Esophagus squamous epithelium (tissue), 5 donors: ENCODE measurements at places on chromosomes 6 and 20. TPM values are rescaled to one million over a fixed set of nuclear protein-coding genes. Genes with fewer than 3 reads are reported as not detected.
A peak's percentile ranks its signal among the peaks of the same experiment; 100 is the strongest.

FILIP1 gene
- 0.75 TPM for total RNA-seq

AKIRIN2 gene
- 22.1 TPM for total RNA-seq

LTA gene
- total RNA-seq, result not detected

OTOR gene
- not detected for total RNA-seq

THBS2 gene
- 35.7 TPM for total RNA-seq

GRCh38 chr6:348860-349396 lies 42.6 kb upstream of the IRF4 start:
- H3K27me3 ChIP-seq, result no peaks in the 10 kb centered on the region
- H3K36me3 ChIP-seq, result no peaks in the 10 kb centered on the region
- no peak overlapping the region for H3K27ac ChIP-seq
- no peak for DNase-seq
- H3K4me1 ChIP-seq, result no peaks in the 10 kb centered on the region

GRCh38 chr6:101397199-101397598 lies 3.7 kb downstream of the GRIK2 start:
- peaks cover 95% of the 10 kb centered on the region for H3K27me3 ChIP-seq
- no peak overlapping the region for H3K4me3 ChIP-seq
- H3K36me3 ChIP-seq, result no peaks in the 10 kb centered on the region
- no peak for DNase-seq
- H3K4me1 ChIP-seq, result peaks cover 30% of the 10 kb centered on the region

- H3K36me3 ChIP-seq, result no peaks in the 10 kb centered on the region
- no peak overlapping the region for H3K4me3 ChIP-seq
- no peaks in the 10 kb centered on the region for H3K27me3 ChIP-seq
- DNase-seq, result no peak
- peak overlapping the region; percentile 73 for H3K27ac ChIP-seq
Observed at GRCh38 chr20:49415005-49415667, 67.3 kb downstream of the KCNB1 start.

- H3K27ac ChIP-seq, result no peak overlapping the region
- no peak for DNase-seq
- H3K36me3 ChIP-seq, result no peaks in the 10 kb centered on the region
- H3K4me1 ChIP-seq, result no peaks in the 10 kb centered on the region
- H3K4me3 ChIP-seq, result no peak overlapping the region
Observed at GRCh38 chr6:55448451-55448850, 121.2 kb downstream of the GFRAL start.

DNA sequence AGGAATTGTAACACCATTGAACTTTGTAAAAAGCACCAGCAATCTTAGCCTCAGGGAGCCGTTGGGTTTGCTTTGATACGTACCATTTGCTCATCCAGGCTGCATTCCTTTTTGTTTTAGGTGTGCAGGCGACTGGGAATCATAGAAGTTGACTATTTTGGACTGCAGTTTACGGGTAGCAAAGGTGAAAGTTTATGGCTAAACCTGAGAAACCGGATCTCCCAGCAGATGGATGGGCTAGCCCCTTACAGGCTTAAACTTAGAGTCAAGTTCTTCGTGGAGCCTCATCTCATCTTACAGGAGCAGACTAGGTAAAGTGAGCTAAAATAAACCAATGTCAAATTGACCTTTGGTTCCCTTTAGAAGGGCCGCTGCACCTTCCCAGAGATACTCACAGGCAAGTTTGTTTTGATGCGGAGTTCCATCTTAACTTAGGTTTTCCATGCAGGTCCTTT lies 1.6 kb downstream of the MYLIP start:
- no peak for DNase-seq
- peak overlapping the region; percentile 98 for H3K27ac ChIP-seq
- peak overlapping the region; percentile 79 for H3K4me3 ChIP-seq
- H3K27me3 ChIP-seq, result no peaks in the 10 kb centered on the region

DNA sequence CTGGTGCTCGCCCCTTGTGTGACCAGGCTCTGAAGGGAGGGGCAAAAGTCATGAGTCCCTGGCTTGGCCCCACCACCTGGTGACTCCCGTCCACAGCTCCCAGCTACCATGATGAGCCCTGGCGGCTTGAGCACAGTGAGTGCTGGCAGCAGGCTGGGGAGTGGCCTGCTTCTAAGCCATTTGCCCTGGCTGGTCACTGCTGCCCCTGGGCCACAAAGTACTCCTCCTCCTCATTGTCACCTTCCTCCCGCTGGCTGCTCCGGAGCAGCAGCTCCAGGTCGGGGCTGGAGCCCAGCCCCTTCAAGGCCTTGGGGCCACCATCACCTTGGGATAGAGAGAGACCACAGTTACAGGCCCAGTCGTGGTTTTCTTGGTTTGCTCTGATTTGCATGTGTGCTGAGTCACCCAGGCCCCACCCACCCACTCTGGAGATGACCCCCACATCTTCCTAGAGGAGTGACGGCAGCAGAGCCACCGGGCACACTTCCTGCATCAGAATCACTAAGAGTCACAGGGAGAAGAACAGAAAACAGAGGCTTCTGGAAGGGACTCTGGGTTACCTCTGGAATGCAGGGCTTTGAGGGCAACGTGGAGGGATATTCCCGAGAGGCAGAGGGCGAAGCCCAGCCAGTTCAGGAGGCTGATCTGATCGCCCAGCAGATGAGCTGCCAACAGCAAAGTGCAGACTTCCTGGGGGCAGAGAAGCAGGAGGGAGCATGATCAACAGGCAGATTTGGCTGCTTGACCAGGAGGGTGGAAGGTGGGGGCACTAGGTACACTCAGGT lies 42.1 kb upstream of the CDH22 start:
- H3K36me3 ChIP-seq, result peaks cover 5% of the 10 kb centered on the region
- H3K27me3 ChIP-seq, result no peaks in the 10 kb centered on the region
- no peaks in the 10 kb centered on the region for H3K4me1 ChIP-seq
- peak overlapping the region; percentile 12 for H3K27ac ChIP-seq
- no peak for DNase-seq

DNA sequence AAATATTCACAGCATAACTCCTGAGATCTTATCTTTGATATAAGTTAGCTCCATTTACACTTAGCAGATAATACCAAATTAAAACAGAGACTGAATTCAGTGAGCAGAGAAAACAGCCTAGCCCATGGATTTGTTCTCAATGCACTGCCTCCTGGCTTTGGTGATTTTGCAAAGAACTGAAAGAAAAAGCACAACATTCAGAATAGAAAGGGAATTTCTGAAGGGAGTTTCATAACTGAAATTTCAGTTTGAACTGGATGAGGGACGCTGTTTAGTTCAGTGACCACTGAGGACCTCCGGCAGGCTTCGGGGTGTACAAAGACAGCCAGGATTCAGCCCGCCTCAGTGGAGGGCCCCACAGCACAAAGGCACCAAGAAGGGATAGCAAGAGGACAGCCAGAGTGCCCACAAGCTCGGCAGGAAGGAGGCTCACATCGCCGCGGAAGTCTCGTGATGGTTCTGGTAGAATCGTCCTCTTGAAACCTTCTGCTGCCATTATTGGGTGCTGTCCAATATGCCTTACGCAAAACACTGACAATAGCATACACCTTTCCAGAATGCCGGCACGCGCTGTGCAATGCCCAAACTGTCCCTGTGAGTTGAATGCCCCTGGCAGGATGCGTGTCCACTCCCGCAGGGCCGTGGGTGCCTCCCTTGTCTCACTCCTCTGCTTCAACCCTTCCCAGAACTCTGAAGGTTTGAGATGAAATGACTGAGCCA lies 9.7 kb upstream of the IRF4 start:
- H3K4me1 ChIP-seq, result no peaks in the 10 kb centered on the region
- H3K36me3 ChIP-seq, result no peaks in the 10 kb centered on the region
- H3K4me3 ChIP-seq, result no peak overlapping the region

GRCh38 chr20:55790178-55790577 lies 215.1 kb downstream of the CBLN4 start:
- H3K4me3 ChIP-seq, result no peak overlapping the region
- H3K4me1 ChIP-seq, result no peaks in the 10 kb centered on the region
- no peak overlapping the region for H3K27ac ChIP-seq
- no peak for DNase-seq

DNA sequence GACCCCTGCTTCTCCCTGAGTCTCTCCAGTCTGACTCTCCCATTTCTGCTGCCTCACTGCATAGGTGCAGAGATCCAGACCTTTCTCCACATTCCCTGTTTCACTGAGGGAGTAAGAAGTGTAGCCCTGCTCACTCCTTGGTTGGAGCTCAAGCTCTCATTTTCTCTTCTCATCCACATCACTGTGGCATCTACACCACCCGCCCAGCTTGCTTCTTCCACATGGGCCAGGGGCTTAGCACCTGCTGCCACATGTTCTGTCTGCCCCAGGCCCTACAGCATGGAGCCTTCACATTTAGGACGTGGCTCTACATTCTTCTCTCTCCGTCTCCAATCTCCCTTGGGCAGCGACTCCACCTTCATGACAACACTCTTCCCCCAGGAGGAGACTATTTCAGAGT lies 8.5 kb upstream of the GSTA5 start:
- no peaks in the 10 kb centered on the region for H3K36me3 ChIP-seq
- no peak for DNase-seq
- no peak overlapping the region for H3K27ac ChIP-seq
- H3K27me3 ChIP-seq, result no peaks in the 10 kb centered on the region
- no peak overlapping the region for H3K4me3 ChIP-seq

GRCh38 chr6:153140299-153140698 lies 9.2 kb upstream of the RGS17 start:
- DNase-seq, result no peak
- H3K4me3 ChIP-seq, result no peak overlapping the region
- H3K4me1 ChIP-seq, result no peaks in the 10 kb centered on the region
- H3K27me3 ChIP-seq, result no peaks in the 10 kb centered on the region

DNA sequence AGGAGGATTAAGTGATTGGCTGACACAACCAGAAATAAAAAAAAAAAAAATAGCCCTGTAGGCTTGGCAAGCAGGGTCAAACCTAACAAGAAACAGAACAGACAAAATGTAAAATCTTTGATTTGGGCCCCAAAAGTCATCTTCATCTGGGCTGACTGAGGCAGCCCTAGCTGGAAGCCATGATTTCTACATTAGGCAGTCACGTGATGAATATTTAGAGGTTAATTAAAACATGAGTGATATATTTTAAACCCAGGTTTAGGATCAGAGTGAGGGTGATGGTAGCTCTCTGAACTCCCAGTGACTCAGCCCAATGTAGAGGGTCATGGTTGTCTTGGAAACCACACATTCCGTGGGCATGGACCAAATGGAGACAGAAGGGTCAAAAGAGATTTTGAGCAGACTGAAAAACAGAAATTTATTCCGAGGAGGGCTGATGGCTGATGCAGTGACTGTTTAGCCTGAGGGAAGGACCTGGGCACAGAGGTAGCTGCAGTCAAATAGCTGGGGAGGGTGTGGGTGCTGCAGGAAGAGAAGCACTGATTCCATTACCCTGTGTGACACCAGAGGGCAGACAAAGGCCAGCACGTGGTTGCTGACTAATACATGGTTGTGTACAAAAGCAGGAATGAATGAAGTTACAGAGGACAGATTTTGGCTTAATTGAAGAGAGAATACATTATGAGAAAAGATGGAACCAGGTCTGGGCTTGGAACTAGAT lies 573.1 kb upstream of the CHD6 start:
- DNase-seq, result no peak
- no peak overlapping the region for H3K4me3 ChIP-seq
- H3K27ac ChIP-seq, result no peak overlapping the region
- H3K4me1 ChIP-seq, result peaks cover 6% of the 10 kb centered on the region
- H3K27me3 ChIP-seq, result no peaks in the 10 kb centered on the region
